Calu3 (cell line): ENCODE measurements at places on chromosomes 16 and 17. TPM values are rescaled to one million over a fixed set of nuclear protein-coding genes. Genes with fewer than 3 reads are reported as not detected.

- peaks cover 87% of the 10 kb centered on the region for H3K27me3 ChIP-seq
- peak overlapping the region; percentile 28 for H3K4me3 ChIP-seq
- no peak for DNase-seq
- no peaks in the 10 kb centered on the region for H3K36me3 ChIP-seq
Measured at GRCh38 chr16:85136702-85137322, 24.5 kb upstream of the CIBAR2 start.

GRCh38 chr16:71707199-71707598, 17.3 kb downstream of the PHLPP2 start:
- H3K27ac ChIP-seq = no peak overlapping the region
- H3K4me1 ChIP-seq = peaks cover 13% of the 10 kb centered on the region
- no peaks in the 10 kb centered on the region for H3K36me3 ChIP-seq
- no peak for DNase-seq
- no peaks in the 10 kb centered on the region for H3K27me3 ChIP-seq
- no peak overlapping the region for H3K4me3 ChIP-seq

The CDK3 gene
- total RNA-seq = 9.4 and 9.8 TPM in 2 replicates

GRCh38 chr17:13994050-13994449, 75.3 kb upstream of the COX10 start:
- H3K4me1 ChIP-seq = no peaks in the 10 kb centered on the region
- no peaks in the 10 kb centered on the region for H3K27me3 ChIP-seq
- no peak overlapping the region for H3K27ac ChIP-seq
- H3K36me3 ChIP-seq = peaks cover 4% of the 10 kb centered on the region
- no peak overlapping the region for H3K4me3 ChIP-seq

The MYH2 gene
- not detected in 2 replicates for total RNA-seq

DNA sequence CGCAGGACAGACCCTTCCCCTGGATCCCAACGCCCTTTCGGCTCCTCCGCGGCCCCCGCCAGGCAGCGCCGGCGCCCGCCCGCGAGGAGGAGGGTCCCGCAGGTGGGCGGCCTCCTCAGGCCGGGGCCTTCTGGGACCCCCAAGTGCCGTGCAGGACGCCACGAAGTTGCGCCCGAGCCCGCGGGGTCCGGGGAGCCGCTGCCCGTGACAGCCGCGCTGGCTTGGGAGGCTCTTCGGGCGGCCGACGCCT, 504 bp downstream of the ERN1 start:
- H3K4me3 ChIP-seq = peak overlapping the region; percentile 82
- peaks cover 18% of the 10 kb centered on the region for H3K36me3 ChIP-seq
- no peak overlapping the region for H3K27ac ChIP-seq
- DNase-seq = no peak

The OR1D2 gene
- total RNA-seq = not detected in 2 replicates

DNA sequence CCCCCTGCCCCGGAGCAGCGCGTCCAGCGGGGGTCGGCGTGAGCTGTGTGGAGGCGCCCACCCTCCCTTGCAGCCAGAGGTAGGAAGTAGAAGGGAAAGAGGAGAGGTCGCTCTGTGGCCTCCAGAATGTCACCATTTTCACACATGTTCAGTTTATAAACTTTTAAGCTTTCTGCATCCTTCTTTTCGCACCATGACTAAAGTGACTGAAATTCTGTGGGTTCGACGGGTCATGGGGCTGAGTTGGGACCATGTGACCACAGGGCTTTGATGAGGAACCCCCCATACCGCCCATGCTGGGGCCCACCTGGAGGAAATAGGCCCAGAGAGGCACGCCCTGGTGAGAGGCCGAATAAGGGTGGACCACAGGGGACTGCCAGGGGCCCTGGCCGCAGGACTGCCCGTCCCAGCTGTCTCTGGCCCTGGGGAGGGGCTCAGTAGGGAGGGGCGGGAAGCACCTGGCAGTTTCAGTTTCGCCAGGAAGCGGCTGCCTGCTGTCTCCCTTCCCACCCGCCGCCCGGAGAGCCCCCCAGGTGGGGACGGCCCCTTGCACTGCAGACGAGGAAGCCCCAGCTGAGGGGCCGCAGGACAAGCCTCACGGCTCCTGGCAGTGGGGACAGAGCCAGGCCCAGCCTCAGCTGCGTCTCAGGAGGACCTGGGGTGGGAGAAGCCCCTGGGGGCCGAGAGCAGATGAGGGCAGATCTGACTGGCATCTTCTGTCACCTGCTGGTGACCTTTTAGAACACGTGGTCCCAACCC, 9.0 kb downstream of the CBFA2T3 start:
- no peak for DNase-seq
- H3K27me3 ChIP-seq = peaks cover 88% of the 10 kb centered on the region
- H3K36me3 ChIP-seq = no peaks in the 10 kb centered on the region
- H3K4me3 ChIP-seq = no peak overlapping the region

GRCh38 chr16:59385959-59386358, 651.8 kb upstream of the GOT2 start:
- no peaks in the 10 kb centered on the region for H3K4me1 ChIP-seq
- no peak overlapping the region for H3K4me3 ChIP-seq
- H3K27me3 ChIP-seq = no peaks in the 10 kb centered on the region
- DNase-seq = no peak
